ENCODE measurements at places on chromosomes 11 and 22.
A peak's percentile ranks its signal among the peaks of the same experiment; 100 is the strongest.

GRCh38 chr11:113394919-113395318, 7.3 kb downstream of the ANKK1 start:
- DNase-seq, result no peak

DNA sequence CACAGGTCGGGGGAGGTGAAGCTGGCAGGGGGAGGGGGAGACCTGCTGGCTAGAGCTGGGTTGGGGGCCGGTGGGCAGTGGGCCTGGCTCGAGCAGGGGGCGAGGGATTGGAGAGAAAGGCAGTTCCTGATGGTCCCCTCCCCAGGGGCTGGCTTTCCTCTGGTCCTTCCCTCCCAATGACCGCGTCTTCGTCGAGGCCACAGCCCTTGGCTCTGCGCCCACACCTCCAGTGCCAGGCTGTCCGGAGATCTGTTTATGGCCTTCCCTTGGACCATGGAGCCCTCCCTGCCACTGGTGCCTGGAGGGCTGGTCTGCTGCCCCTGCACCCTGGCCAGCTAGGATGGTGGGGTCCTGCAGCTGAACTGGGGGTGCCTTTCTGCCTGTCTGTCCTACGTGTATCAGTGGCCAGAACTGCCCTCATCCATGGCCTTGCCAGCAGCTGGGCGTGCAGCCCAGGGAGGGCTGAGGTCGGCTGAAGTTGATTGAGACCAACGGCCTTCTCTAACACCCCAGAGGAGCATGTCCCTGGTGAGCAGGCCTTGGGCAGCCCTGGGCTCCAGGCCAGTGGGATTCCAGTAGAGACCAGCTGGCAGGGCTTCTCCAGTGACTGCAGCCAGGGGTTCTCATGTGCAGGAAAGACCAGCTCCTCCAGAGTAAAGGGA, 12.3 kb downstream of the TANGO2 start:
- DNase-seq, result no peak

DNA sequence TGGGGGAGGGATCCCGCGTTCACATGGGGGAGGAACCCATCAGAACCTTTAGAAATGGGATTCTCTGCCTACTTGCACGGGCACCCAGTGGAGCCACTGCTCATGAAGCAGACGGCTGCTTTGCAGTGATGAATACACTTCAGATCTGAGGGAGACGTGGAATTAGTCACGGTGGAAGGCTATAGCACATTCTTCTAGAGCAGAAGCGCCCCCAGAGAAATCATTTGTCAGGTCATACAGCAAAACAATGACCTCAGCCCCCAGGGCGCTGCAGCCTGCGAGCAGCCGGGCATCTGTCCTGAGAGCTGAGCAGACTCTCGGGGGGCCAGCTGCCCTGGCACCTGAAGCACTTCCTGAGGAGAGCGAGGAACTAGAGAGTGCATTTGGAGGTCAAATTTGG, 12.7 kb downstream of the TP53AIP1 start:
- no peak for DNase-seq

GRCh38 chr11:34425867-34426266, 12.9 kb upstream of the CAT start:
- DNase-seq, result no peak

GRCh38 chr11:109680127-109680526, 258.1 kb downstream of the C11orf87 start:
- no peak for DNase-seq

DNA sequence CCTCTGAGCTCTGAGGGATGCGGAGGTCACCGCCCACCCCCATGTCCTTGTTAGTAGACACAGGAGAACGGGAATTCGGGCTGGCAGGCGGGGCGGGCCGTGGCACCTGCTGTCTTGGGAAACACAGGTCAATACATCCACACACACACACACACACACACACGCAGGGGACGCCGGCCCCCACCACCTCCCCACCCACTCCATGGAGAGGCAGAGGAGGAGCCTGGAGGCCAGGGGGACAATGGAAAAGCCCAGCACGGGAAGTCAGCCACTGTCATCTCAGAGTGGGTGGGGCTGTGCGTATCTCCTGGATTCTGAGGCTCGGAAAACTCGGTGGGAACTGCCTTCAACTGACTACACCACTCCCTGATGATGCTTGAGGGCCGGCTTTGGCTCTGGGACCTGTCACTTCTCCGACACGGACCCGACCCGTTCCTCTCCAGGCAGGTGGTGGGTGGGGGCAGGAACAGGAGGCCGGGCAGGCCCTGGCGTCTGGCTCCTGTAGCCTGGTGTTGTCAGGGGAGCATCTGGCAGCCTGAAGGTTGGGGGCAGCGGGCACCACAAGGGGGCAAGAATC, 18.5 kb upstream of the TMEM184B start:
- DNase-seq, result peak; percentile 64

DNA sequence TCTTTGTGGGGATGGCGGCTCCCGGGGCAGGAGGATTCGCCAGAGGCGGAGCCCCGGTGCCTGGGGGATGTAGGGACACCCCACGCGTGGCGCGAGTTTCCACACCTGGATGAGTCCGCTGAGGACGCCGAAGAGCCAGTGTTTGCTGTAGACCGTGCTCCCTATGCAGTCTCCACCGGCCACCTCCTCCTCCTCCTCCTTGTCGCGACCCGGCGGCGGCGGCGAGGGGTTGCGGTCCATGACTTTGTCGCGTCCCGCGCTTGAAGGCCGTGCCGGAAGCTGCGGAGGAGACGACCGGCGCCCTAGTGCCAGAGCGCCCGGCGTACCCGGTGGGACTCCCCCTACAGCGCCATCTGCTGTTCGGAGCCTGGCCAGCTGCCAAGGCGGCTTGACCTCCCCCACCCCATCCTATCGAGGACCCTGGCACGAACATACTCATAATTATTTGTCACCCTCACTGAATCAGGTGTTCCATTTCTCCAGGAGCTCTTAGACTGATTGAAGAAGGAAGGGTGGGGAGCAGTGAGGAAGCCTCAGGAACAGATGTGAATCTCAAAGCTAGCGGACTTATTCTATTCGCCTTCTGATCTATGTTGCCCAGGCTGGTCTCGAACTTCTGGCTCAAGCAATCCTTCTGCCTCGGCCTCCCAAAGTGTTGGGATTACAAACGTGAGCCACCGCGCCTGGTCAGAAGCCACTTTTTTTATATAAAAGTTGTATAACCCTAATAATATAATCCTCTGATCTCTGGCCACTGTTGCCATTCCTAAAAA, at the start of gene SAAL1:
SAAL1 (minus strand) TSS at position 281 of the 773 bp plus-strand sequence; CDS start at position 240, 41 bp downstream.
- DNase-seq, result peak; percentile 90

DNA sequence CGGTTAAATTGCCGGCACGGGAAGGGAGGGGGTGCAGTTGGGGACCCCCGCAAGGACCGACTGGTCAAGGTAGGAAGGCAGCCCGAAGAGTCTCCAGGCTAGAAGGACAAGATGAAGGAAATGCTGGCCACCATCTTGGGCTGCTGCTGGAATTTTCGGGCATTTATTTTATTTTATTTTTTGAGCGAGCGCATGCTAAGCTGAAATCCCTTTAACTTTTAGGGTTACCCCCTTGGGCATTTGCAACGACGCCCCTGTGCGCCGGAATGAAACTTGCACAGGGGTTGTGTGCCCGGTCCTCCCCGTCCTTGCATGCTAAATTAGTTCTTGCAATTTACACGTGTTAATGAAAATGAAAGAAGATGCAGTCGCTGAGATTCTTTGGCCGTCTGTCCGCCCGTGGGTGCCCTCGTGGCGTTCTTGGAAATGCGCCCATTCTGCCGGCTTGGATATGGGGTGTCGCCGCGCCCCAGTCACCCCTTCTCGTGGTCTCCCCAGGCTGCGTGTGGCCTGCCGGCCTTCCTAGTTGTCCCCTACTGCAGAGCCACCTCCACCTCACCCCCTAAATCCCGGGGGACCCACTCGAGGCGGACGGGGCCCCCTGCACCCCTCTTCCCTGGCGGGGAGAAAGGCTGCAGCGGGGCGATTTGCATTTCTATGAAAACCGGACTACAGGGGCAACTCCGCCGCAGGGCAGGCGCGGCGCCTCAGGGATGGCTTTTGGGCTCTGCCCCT, 529 bp upstream of the CCND1 start:
- DNase-seq, result no peak

GRCh38 chr11:23221366-23221765, 361.1 kb upstream of the CCDC179 start:
- no peak for DNase-seq

DNA sequence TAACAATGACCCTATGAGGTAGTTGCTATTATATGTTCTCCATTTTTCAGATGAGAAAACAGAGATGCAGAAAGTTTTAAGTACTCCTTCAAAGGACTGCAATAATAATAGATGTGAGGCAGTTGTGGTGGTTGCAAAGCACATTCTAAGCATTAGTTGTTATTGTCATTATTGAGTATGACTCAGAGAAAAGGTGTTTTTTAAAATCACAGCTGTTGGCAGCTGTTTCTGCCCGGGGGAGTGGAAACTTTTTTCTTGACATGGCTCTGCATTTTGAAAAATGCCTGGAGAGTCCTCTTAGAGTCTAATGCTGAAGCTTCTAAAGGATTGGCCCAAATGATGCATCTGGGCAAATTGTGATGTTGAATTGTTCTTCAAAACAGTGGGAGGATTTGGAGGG, 244.5 kb upstream of the MPPED2 start:
- DNase-seq, result no peak

GRCh38 chr11:73091521-73092305, 50.4 kb downstream of the FCHSD2 start:
- DNase-seq, result no peak

DNA sequence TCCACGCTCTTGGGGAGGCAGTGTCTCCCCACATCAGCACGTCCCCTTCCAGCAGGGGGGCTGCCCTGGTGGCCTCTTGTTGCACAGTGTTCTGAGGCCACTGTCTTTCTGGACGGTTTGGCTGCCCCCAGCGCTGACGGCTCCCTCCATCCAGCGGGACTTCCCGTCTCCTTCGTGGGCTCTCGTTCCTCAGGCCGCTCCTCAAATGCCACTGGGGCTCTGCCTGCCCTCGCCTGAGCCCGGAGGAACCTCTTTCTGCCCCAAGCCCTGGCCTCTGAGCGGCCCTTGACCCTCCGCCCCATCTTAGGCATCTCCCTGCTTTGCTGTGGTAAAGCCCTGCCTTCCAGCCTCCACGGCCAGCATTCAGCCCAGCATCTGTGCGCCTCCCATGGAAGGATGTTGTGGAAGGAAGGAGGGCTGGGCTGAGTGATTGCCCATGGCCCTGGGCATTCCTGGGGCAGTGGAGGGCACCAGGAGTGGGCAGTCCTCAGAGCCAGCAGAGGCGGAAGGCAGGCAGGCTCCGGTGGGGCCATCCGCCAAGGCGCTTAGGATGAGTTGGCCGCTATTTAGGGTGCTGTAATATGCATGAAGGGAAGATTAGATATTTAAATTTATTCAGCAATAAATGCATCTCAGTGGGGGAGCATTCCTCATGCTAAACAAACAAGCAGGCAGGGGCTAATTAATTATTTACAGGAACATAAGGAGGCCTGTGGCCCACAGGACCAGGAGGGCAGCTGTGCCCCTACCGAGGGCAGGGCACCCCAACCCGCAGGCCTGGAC, 17.8 kb downstream of the OTUB1 start:
- DNase-seq, result no peak

DNA sequence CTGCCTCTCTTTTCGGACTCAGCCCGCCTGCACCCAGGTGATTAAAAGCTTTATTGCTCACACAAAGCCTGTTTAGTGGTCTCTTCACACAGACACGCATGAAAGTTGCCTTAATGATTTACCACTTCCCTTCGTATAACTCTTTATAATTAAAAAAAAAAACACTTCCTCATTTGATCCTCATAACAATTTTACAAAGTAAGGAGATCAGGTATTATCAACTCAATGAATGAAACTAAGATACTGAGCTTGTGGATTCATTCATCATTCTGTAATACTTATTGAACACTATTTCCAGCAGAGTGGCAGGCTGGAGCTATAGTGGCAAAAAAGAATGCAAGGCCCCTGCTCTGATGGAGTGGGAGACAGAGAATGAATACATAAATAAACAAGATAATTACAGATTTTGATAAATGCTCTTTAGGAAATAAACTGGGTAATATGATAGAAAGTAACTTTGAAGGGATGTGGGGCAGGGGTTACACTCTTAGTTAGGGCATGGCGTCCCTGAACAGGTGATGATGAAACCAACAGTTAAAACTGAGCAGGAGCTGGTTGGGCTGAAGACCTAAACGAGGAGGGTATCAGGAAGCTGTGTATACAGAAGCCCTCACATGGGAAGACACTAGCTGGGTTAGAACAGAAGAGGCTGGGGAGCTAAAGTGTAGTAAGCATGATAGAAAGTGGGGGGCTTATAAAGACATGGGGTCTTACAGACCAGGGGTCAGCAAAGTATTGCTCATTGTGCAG, 5.4 kb upstream of the CRTAM start:
- no peak for DNase-seq

- peak; percentile 87 for DNase-seq
These were observed 128.7 kb downstream of the DSCAML1 start for GRCh38 chr11:117668321-117668751.

DNA sequence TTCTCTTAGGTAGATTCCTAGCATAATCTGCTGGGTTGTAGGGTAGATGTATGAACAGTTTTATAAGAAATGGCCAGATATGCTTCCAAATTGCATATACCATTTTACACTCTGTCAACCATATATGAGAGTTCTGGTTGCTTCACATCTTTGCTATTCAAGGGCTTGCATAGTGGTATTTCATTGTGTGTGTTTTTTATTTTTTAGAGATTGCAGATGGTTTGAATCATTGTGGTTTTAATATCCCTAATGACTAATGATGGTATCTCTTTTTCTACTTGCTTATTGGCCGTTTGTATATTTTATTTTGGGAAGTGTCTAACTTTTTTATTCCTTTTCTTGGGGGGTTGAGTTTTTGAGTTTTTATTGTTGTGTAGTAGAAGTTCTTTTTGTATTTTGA, 26.9 kb downstream of the RNF214 start:
- no peak for DNase-seq

GRCh38 chr11:79543101-79543500, 102.3 kb upstream of the TENM4 start:
- DNase-seq, result no peak

DNA sequence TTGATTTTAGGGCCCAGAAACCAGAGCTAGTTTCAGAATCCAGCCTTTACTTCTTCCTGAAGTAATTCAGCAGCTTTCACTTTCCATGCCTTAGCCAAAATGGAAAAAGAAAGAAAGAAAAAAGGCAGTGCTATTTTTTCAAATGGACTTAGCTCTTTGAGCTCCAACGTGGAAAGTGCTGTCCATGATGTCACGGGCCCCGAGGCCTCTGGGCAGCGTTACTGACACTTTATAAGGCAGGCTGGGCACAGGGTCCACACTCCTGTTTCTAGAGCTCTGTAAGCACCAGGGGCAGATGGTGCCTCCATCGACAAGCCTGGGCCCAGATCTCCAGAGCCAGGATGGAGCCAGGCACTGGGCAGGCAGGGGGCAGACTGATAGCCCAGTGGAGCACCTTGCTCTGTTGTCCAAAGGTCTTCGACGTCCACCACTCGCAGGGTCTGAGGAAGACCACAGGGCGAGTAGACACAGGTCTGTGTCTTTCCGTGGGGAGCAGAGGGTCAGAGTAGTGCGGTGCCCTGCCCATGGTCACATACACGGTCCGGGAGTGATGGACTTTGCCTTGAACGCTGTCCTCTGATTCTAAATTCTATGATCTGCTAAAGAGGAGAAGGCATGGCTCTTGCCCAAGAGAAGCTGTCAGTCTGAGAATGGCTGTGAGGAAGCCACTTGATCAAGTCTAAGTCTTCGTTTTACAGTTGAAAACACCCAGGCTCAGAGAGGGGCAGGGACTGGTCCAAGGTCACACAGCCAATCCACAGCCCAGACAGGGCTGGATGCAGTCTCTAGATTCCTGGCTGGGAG, 22.0 kb upstream of the WNT11 start:
- DNase-seq, result no peak

GRCh38 chr11:21896216-21896615, 296.7 kb upstream of the ANO5 start:
- DNase-seq, result no peak
